ENCODE measurements at places on chromosomes 1 and 21. TPM values are rescaled to one million over a fixed set of nuclear protein-coding genes. Genes with fewer than 3 reads are reported as not detected.

- H3K36me3 ChIP-seq = no peaks in the 10 kb centered on the region
- no peak overlapping the region for H3K4me3 ChIP-seq
- no peak overlapping the region for H3K27ac ChIP-seq
- peaks cover 38% of the 10 kb centered on the region for H3K4me1 ChIP-seq
- H3K27me3 ChIP-seq = no peaks in the 10 kb centered on the region
Measured at GRCh38 chr1:172184506-172185191, 235.8 kb upstream of the C1orf105 start.

DNA sequence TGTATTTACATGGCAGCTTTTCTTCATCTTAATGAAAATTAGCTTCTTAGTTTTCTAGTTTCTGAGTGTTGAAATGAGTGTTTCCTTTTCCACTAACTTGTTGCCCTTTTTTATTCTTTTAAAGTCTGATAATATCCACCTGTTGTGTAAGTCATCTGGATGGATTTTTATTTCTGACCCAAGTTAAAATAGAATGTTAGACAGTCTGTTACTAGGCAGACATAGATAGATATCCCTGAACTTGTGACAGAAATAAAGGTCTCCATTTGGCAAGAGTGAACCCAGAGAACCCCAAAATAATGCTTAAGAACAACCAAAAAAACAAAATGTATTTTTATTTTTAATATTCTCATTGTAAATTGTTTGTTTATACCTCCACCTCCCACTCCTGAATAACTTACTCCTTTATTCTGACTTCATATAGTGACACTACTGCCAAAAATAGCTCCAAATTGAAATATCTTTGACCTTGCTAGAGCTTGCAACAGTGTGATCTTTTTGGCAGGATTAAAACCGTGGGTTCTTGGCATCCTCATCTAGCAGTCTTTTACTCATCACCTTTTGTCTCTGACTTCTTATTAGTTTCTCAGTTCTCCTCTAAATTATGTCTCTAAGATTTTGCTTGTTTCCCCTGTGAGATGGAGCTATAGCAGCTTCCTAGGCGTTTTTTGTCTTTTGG, 26.9 kb upstream of the SH3D21 start:
- DNase-seq = no peak
- peak overlapping the region; percentile 81 for H3K27ac ChIP-seq
- peaks cover 40% of the 10 kb centered on the region for H3K4me1 ChIP-seq
- H3K36me3 ChIP-seq = peaks cover 18% of the 10 kb centered on the region
- H3K4me3 ChIP-seq = no peak overlapping the region

DNA sequence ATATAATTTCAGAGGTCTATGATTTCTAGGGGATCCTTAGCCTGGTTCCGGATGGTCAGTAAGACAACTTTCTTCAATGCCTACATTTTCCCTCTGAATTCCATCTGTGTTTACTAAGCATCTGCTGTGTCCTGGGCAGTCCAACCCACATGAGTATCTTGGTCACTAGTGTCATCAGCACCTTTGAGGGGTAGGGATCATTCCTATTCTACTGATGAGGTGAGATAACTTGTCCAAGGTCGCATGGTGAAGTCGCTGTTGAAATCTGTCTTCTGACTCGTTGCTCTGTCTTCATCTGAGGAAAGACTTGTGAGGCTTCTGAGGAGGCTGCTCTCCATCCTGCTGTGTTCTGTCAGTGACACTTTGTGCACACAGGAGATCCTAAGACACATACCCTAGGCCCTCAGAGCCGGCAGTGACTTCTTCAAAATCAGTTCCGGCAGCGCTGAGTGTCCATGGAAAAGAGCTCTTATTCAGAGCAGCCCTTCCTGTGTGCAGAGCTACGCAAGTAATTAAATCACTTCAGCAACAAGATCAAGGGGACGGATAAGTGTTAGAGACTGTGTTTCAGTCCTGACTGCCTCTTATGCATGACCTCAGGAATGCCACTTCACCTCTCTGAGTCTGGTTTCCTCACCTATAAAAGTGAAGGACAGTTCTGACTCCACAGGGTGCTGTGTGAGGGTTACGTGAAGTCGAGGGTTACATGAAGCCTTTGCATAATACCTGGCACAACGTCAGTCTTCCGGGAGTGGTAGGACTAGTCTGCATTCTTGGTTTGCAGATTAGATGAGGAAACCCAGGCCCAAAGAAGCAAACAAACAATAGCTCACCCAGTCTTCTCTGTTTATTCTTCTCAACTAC, 28.4 kb downstream of the AK2 start:
- H3K27me3 ChIP-seq = no peaks in the 10 kb centered on the region
- peaks cover 15% of the 10 kb centered on the region for H3K4me1 ChIP-seq
- no peak for DNase-seq
- H3K4me3 ChIP-seq = no peak overlapping the region
- peaks cover 62% of the 10 kb centered on the region for H3K36me3 ChIP-seq

- no peak overlapping the region for H3K4me3 ChIP-seq
- H3K27ac ChIP-seq = peak overlapping the region; percentile 52
- peaks cover 49% of the 10 kb centered on the region for H3K4me1 ChIP-seq
- peaks cover 13% of the 10 kb centered on the region for H3K36me3 ChIP-seq
- peak; percentile 28 for DNase-seq
- H3K27me3 ChIP-seq = no peaks in the 10 kb centered on the region
Measured at GRCh38 chr1:111656086-111657017, 36.8 kb downstream of the RAP1A start.

DNA sequence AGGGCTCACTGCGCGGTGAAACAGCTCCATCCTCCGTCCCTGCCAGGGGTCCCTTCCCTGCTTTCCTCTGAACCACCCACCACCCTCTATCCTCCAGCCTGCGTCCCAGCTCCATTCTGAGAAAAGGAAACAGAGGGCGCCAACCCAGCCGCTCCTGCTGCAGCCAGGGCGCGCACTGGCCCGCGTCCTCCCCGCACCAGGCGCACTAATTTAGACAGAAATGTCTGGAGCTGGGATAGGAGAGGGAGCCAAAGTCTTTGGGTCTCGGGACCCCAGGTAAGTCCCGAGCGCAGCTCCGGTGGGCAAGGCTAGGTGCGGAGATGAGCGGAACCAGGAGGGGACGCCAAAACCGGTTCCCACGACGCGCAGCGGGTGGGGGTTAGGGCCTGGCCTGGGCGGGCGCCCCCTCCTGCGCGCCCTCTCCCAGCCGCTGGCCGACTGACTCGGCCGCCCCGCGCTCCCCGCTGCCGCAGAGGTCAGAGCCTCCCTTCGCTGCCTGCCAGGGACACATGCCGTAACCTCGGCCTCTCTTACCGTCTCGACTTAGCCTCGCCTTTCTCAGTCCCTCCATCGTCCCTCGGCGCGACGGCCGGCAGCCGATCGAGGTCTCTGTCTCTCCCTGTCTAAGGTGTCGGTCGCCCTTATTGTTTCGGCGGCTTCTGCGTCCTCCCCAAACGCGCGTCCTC, 2.0 kb downstream of the CAMK2N1 start:
- no peak overlapping the region for H3K27ac ChIP-seq
- H3K4me1 ChIP-seq = peaks cover 14% of the 10 kb centered on the region
- peak; percentile 18 for DNase-seq
- no peaks in the 10 kb centered on the region for H3K36me3 ChIP-seq
- peaks cover 63% of the 10 kb centered on the region for H3K27me3 ChIP-seq

DNA sequence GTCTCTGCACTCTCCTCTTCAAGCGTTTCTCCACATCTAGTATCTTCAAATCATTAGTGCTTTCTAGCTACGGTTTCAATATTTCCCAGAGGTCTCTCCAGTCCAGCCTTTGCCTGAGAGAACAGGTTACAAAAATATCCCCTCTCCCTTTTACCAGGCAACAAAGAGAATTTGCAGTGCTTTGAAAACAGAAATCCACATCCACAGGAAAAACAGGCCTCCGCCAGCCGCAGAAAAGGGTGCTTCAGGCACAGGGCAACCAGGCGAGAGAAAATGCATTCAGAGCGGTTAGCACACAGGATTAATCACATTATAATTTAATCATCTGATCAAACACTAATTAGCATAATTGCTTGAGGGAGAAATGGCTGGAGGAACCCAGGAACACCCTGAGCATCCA, 13.8 kb downstream of the DSCAM start:
- H3K4me3 ChIP-seq = no peak overlapping the region
- no peak for DNase-seq
- no peak overlapping the region for H3K27ac ChIP-seq

- H3K27me3 ChIP-seq = no peaks in the 10 kb centered on the region
- peaks cover 36% of the 10 kb centered on the region for H3K4me1 ChIP-seq
- peak overlapping the region; percentile 74 for H3K4me3 ChIP-seq
- H3K27ac ChIP-seq = peak overlapping the region; percentile 97
Measured at GRCh38 chr1:45012639-45013278, 705 bp downstream of the UROD start.

OR2T33 gene
- not detected for total RNA-seq

HSD3B2 gene
- total RNA-seq = not detected

IER5 gene
- 16.3 TPM for total RNA-seq
